ENCODE measurements at places on chromosomes 4 and X.

DNA sequence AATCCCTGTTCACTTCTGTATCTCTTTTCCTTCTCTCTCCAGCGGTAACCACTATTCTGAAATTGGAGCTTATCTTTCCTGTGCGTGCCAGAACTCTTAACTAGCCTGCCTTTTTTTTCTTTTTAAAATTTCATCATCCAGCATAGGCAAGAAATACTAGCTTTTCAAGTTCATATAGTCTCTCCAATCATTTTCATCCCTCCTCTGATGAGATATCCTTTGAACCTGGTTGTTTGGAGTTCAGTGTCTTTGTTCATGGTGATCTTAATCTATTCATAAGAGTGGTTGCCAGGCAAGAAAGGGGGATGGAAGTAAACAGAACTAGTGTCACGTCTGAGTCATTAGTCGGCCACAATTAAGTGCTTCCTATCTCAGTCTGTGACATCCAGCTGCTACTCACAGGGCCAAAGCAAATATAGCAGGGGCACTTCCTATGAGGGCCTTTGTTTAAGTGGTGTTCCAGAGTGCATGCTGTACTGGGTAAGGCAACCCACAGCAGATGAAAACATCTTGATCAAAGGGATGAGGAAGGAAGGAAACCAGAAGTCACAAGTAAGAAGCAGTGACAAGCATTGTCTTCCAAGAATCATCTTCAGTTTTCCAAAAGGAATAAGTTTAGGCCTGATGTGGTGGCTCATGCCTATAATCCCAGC lies 56.4 kb upstream of the XIAP start:
- no peak for DNase-seq

GRCh38 chr4:1042352-1043055 lies 31.1 kb downstream of the FGFRL1 start:
- DNase-seq, result no peak

DNA sequence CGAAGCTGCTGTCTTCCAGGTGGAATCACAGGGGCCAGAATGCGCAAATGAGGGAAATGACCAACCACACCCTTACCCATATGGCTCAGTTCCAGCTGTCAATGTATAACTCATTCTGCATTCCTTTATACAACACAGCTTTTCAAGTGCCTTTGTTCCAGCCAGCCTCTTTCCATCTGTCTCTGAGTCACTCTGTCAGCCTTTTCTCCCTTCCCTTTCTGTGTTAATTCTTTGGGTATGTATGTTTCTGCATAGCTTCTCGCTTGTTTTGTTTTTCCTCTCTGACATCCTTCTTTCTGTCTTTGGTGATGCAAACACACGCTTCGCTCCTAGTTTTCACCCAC lies 54.5 kb downstream of the RS1 start:
- DNase-seq, result no peak

- no peak for DNase-seq
These were observed 903.7 kb upstream of the ADGRL3 start for GRCh38 chr4:60296386-60296785.

GRCh38 chr4:108838451-108838850 lies 75.6 kb upstream of the ETNPPL start:
- no peak for DNase-seq

DNA sequence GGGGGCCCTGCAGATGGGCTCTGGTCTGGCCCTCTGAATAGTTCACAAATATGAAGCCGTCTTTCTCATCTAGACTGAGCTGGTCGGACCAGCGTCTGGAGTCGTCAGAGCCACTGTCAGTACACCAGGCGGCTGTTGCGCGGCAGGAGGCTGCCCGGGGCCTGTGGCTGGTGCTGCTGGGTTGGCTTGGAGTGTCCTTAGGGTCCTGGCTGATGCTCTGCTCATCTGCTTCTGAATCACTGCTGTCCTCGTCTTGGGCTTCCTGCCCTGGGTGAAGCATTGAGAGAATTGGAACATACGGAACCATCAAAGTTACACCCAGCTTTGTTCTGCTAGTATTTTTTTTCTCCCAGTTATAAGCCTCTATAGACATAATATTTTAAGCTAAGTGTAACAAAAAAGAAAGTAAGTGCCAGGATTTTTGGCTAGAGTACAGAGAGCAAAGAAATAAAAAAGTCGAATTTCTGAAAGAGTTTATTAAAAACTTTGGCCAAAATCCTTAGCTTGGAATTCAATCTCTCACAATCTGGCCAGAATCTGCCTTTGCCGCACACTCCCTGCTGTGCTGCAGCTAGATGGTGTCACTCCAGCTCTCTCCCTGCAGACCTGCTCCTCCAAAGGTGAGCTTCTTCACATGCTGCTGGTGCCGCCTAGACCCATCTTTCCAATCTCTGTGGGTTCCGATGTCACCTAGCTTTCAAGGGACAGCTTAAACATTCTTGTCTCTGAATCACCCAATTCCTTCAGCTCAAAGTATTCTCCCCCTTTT lies 96.2 kb downstream of the CDS1 start:
- DNase-seq, result no peak

GRCh38 chr4:211033-211511 lies 86.8 kb downstream of the ZNF718 start:
- no peak for DNase-seq

DNA sequence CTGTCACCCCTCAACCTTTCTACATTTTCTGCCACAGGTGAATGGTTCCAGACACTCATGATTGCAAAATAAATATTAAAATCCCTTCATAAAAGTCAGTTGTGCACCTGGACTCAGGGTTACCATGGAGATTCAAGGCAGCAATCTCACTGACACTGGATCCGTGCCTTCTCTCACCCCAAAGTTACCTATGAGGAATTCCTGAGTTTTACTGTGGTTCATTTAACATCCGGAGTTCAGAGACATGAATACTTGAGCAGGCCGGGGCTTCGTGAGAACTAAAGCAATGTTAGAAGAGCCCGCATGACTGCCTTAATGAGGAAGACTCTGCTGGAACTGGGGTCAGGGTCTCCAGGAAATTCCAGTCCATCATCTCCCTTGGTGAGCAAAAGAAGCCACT lies 12.5 kb upstream of the CLNK start:
- DNase-seq, result no peak

DNA sequence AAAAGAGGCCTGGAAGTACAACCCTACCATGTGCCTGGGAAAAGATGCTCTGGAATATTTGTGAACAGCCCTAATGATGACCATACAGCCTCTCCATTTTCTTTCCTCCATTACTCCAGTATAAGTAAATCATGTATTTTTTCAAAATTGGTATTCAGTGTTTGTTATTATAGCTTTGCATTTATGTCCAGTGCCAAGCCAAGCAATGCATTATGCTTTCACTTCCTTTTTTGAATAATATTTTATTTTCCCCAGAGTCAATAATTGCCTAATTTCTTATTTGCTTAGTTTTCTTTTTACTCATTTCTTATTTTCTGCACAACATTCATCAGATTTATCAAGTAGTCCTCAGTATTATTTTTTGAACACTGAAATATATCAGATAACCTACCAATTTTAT lies 49.3 kb upstream of the EOLA2 start:
- no peak for DNase-seq

DNA sequence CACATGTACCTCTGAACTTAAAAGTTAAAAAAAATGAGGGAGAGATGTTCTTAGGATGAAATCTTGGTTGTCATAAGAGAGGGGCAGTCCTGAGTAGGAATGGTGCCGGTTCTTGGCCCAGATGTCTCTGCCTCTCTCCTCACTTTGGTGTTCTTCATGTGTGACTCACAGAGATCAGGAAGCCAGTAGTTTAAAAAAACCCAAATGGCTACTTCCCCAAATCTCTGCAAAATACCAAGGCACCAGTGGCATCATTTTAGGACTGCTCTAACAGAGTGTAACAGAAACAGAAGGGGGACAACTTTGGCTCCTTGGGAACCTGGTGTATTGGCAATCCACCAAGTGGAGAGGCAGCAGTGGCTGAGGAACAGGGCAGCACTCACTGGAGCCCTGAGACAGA lies 116.8 kb downstream of the SCD5 start:
- DNase-seq, result no peak

DNA sequence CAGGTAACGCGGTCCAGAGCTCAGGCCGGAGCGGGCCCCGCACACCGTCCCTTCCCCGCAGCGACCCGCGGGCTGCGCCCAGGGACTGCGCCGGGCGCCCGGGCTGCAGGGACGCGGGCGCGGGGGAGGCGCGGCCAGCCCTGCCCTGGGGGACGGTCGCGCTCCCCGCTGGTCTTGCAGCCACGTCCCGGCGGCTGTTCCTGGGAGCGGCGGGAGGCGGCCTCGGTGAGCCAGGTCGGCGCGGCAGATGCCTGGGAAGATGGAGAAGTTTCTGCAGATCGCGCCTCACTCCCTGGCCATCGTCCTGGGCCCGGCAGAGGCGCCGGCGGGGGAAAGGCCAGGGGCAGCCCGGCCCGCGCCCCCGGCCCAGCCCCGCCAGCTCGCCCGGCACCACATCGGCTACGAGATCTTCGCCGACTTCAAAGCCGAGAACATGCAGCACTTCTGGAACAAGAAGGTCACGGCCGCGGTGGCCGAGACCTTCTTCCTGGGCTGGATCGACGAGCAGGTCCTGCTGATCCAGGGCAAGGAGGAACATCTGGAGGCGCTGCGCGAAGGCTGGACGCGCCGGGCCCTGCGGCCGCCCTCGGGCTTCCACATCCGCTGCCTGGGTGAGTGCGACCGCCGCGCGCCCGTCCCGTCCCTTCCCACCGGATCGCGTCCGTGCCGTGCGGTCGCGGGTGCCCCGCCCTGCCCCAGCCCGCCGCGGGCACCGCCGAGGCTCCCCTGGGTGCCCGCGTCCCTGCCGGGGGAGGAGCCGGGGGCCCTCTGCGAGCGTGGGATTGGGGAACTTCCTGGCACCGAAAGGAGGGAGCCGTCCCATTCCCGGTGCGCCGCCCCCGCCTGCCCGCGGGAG lies 107.4 kb upstream of the STOX2 start:
- no peak for DNase-seq

DNA sequence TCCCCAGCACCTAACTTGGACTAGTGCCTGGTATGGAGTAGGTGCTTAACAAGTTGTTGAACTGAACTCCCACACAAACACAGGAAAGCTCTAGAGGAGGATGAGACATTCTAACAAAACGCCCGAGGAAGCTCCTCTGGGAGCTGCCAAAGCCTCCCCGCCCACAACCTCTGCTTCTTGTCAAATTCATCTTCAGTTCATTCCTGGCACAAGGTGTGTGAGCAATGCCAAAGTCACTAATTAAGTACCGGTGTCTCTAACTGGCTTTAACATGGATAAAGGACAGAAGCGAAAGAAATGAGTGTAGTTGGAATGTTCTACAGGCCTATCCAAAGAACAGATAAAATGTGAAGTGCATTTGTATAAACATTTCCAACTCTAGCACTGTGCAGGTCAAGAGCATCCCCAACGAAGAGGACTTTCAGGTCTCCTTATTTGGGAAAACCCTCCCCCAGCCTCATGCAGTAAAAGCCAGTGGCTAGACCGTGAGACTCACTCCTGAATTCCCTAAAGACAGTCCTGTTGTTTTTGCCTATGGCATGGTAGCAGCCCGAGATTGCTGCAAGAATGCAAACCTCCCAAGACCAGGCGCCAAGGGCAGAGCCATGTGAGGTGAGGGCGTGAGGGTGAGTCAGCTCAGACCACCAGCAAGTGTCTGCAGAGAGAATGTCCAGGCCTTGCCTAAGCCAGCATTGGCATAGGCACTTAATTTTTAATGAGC lies 72.2 kb upstream of the KLF3 start:
- DNase-seq, result no peak

GRCh38 chrX:70455366-70456202 lies 10.9 kb downstream of the DLG3 start:
- DNase-seq, result no peak

DNA sequence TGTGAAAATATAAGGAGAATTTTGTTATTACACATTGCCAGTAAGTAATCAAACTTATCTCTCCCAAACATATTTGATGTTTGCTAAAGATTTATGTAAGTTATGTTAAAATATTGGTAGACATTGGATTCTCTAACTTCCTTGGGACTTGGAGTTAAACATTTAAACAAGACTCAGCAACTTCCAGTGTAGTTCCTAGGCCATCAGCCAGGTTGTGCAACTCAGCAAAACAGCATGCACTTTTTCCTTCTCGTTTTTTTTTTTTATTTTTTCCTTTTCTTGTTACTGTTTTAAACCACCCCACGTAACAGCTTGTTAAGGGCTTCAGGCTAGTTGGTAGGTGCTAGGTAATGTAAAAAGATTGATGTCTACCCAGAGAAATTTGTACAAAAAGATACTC lies 510.4 kb downstream of the ANKRD50 start:
- no peak for DNase-seq

DNA sequence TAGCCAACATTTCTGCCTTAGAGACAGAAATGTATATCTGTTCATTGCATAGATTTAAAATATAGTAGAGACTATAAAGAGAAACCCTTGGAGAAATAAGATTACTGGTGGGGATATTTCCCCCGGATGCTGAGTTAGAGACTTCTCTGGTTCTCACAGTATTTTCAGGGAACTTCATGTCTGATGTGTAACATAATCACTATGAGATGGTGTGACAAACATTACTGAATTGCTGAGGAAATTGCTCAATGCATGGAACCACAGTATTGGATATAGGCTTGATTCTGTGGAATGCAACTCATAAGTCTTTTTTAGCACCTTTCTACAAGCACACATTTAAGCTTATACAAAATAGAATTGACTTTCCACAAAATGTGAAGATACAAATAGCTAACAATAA lies 152.7 kb downstream of the SOWAHB start:
- DNase-seq, result no peak

DNA sequence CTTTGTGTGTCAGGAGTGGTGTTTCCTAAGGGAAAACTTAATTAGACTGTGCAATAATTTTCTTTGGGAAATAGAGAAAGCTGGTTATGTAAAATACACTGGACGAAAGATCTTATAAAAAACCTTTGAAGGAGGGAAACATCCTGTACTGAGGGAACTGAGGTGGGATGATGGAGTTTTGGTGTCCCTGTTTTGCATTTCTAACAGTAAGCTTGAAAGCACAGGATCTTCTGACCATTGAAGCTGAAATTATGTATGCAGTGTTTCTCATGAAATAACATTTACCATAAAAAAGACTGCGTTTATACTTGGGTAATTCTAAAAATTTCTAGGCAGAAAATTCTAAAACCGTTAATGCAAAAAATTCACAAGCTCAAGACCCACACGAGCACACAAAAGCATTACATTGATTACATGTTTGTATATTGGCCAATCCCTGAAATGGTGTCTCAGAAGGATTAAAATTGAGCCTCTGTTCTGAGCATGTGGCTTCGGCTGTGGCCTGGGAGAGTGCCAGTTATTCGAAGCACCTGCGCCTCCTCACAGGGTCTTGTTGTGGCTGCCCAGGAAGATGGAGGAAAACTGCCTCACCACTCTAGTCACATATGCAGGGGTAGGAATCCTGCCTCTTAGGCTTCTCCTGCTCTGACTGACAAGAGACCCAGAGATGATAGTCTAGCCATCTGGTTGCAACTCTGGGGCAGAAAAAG lies 49.5 kb downstream of the JADE3 start:
- DNase-seq, result no peak

GRCh38 chrX:121733514-121733913 lies 686.1 kb downstream of the GLUD2 start:
- no peak for DNase-seq

GRCh38 chrX:111319451-111319850 lies 49.2 kb upstream of the CAPN6 start:
- no peak for DNase-seq

- DNase-seq, result no peak
These were observed 166.1 kb upstream of the TEX13C start for GRCh38 chrX:125153621-125154020.

GRCh38 chr4:183674153-183674552 lies 15.1 kb downstream of the TRAPPC11 start:
- DNase-seq, result no peak
